ENCODE measurements at places on chromosomes 2 and 18.
A peak's percentile ranks its signal among the peaks of the same experiment; 100 is the strongest.

DNA sequence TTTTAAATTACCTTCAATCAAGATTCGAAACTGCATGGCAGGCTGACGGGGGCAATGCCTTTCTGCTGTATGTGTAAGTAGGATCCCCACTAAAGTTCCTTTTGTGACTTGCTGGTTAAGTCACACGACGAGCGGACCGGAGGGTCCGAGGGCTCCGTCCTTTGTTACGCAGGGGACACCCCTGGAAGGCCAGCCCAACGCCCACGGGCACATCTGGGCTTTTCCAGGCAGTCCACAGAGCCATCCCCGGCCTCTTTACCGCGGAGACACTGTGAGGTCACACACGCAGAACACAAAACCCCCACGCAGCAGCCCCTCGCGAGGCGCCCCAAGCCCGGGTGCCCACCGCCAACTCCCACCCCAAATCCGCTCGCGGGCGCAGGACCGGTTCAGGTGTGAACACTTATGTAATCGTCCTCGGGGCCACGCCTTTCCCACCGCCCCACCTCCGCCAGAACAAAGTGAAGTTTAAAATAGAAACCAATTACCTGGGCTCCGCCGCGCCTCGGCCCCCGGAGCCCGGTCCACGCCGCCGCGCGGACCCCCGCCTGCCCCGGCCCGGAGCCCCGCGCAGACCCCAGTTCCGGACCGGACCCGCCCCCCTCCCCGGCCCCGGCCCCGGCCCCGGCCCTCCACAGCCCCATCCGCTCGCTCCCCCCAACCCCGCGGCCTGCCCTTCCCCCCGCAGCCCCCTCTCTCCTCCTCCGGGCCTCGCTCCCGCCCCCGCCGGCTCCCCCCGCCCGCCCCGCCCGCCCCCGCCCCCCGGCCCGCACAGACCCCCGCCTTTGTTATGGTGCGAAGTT is 4.2 kb downstream of the ZNF516 start:
- DNase-seq, result peak; percentile 39

- DNase-seq, result no peak
Measured at GRCh38 chr2:204187229-204188083, 250.9 kb downstream of the ICOS start.

DNA sequence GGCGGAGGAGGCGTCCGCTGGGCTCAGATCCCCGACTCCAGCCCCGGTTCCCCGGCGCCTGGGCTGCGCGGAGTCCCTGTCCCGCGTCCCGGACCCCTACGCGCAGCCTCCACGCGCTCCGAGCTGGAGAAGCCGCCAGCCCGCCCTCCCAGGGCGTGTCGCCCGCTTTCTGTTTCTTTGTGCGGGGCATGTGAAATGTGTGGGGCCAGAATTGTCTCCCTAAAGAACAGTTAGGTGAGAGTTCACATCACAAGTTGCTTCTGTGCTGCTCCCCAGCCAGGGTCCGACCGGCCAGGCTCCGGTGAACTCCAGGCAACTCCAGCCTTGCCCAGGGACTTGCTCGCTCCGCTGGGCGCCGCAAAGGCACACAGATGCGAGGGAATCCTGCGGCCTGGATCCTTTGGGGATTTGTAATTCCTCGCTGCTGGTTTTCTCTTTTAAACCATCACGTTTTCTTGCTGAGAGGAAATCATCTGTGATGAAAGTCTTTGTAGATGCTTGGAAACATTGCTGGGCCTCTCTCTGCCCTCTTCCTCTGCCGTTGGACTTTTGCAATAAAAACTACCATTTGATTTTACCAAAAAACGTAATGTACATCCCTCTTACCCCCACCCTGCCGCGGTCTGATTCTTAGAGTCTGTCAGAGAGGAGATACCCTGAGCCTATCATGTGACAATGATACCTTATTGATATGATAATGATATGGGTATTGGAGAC is 631 bp downstream of the GYPC start:
- DNase-seq, result peak; percentile 28

- no peak for DNase-seq
Measured at GRCh38 chr18:21264651-21265050, 22.6 kb downstream of the GREB1L start.

- DNase-seq, result no peak
Measured at GRCh38 chr18:61658431-61658830, 234.4 kb downstream of the RNF152 start.

DNA sequence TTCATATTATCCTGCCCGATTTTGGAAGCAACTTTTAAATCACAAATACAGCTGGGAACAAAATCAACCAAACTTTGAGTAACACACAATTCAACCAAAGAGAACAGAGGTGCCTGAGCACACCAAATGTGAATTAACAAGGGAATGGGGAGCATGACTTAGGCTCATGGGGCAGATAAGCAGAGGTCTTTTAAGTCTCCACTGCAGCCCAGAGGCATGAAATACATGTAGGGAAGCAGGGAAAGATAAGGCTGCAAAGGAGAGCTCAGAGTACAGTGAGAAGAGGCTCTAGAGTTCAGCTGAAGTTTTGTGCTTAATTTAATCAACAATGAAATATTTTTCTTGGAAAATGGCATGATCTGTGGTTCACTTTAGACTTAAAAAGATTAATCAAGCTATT is 49.0 kb downstream of the CYTIP start:
- no peak for DNase-seq

- DNase-seq, result no peak
Measured at GRCh38 chr2:66824926-66825325, 390.0 kb downstream of the MEIS1 start.

Data from activated CD4-positive, alpha-beta T cell treated with anti-CD3 and anti-CD28 coated beads for 1 hour (primary cell).